ENCODE measurements at places on chromosomes 1 and 21.

DNA sequence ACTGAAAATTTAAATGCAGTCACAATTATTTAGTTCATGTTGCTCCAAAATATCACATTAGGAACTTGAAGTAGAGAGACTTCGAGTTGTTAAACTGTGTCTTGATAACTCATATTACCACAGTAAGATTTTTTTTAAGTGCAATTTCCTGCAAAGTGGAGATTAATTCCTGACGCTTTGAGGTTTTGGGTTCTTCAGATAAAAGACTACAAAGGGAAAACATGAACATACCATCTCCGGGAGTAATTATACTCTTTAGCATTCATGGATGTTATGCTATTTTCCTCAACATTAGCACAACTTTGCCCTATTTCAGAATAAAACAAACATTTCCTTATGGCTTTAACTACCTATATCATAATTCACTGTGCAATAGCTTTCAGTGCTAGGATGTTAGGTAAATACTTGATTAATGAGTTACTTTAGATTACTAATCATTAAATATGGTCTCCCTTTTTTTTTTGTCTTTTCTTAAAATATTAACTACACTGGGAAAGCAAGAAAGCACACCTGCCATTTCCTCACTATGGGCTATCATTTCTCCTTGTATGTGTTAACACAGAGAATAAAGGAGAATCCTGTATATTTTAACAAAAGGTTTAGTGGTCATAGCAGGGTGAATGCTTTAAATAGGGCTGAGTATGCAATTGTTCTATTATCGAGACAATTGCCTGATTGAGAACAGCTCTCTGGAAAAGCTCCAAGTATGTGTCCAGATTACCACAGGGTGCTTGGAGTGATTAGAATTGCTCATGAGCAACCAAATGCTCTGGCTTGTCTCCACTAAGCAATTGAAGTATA is 252.5 kb upstream of the C1orf105 start:
- DNase-seq: no peak

DNA sequence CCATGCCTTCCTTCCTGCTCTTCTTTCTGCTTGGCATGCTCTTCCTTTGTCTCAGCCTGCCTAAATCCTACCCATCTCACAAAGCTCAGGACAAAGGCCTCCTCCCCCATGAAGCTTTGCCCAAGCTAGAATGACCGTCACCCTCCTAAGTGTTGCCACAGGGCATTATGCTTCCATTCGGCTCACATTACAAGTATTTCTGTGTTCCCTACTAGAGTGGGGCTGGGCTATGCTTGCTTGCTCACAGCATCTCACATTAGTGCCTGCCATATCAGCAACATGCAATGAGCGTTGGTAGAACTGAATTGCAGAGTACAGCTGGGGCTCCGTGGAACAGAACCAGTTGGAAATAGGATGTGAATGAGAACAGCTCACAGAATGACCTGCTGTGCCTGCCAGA is 82.8 kb downstream of the CD58 start:
- DNase-seq: no peak

DNA sequence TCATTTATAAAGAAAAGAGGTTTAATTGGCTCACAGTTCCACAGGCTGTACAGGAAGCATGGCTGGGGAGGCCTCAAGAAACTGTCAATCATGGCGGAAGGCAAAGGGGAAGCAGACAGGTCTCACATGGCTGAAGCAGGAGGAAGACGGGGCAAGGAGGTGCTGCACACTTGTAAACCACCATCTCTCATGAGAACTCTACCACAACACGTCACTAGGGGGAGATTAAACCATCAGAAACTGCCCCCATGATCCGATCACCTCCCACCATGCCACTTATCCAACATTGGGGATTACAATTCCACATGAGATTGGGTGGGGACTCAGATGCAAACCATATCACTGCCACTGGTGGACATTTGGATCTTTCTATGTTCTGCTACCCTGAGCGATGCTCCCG is 351.4 kb downstream of the NPHP4 start:
- no peak for DNase-seq

DNA sequence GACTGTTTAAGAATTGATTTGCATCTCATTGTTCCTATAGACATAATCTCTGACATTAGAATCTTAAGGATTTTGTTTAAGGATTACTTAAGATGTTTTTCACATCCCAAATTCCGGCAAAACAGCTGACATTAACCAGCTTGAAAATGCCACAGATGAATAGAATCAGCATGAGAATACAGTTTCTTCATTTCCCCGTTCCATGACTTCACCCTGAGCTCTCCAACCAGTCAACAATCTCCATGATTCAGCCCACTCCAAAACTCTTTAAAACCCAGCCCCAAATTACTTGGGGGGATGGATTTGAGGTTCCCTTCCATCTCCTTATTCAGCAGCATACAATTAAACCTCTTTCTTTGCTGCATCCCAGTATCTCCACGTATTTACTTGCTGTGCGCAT is 201.0 kb downstream of the LYPLAL1 start:
- no peak for DNase-seq

GRCh38 chr1:107357376-107357775 is 216.5 kb downstream of the NTNG1 start:
- DNase-seq: no peak

GRCh38 chr1:238530209-238530851 is 639.6 kb upstream of the ZP4 start:
- DNase-seq: no peak

DNA sequence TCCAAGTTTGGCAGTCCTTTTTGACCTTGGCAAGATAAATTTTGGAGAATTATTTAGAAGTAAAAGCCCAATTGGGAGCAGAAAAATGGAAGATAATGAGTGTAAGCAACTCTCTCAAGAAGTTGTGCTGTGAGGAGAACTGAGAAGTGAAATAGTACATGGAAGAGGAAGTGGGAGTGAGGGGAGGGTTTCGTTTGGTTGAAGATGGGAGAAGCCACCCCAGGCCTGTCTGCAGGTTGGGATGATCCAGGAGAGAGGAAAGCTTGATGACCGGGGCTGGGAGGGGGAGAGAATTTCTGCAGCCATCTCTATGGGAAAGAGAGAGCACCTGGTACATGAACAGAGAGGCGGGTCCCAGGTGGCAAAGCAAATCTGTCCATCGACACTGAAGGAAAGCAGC is 8.6 kb upstream of the RCAN1 start:
- DNase-seq: no peak

DNA sequence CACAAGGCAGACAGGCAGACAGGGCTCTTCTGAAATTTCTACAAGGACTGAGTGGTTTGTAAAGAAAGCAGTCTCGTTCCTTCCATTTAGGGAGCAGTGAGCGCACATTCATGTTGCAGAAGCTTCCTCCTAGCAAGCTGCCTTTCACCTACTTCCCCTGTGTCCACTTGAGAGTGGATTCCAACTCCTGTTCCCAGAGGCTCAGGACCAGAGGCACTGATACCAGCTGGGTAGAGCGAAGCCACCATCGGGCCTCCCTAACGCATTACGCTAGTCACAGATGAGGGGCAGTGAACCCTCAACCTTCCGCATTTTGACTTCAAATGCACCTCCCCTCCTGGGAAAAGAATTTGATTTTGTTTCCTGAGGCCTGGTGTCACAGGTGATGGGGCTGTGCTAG is 215.8 kb downstream of the SIPA1L2 start:
- DNase-seq: no peak

DNA sequence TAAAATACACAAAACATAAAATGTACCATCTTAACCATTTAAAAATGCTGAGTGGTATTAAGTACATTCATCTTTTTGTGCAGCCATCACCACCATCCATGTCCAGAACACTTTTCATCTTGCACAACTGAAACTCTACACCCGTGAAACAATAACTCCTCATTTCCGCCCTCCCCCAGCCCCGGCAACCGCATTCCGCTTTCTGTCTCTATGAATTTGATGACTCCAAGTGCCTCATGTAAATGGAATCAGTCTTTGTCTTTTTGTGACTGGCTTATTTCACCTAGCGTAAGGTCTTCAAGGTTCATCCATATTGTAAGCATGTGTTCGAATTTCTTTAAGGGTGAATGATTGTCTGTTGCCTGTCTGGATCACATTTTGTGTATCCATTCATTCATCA is 37.2 kb downstream of the SCCPDH start:
- DNase-seq: no peak

DNA sequence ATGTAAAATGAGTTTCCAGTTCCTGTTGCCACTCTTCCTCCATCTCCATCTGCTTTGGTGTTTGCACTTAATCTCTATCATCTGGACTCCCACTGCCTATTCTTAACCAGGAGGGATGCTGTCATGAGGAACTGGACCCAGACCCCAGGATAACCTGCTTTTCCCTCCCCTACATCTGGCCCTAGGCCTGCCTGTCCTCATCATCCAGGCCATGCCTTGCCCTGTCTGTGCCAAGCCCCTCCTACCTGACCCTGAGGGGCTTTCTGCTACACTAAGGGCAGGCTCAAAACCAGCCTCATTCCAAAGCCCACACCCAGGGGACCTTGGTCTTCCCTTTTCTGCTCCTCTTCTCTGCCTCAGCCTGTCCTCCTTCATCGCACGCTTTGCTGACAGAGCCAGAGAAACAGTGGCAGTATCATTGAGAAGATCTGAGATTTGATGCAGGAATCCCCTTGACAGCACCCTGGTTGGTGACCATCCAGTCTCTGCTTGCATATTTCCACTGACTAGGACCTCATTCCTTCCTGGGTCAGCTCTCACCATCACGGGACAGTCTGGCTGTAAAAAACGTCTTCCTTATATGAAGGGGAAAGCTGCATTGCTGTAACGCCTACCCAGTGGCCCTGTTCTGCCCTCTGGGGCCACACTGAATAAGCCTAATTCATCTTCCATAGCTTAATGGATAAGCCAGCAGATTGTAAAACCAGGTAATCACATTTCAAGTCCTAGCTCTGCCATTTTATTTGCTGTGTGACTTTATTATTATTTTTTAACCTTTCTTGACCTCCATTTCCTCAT is 38.8 kb downstream of the PLXNA2 start:
- no peak for DNase-seq

DNA sequence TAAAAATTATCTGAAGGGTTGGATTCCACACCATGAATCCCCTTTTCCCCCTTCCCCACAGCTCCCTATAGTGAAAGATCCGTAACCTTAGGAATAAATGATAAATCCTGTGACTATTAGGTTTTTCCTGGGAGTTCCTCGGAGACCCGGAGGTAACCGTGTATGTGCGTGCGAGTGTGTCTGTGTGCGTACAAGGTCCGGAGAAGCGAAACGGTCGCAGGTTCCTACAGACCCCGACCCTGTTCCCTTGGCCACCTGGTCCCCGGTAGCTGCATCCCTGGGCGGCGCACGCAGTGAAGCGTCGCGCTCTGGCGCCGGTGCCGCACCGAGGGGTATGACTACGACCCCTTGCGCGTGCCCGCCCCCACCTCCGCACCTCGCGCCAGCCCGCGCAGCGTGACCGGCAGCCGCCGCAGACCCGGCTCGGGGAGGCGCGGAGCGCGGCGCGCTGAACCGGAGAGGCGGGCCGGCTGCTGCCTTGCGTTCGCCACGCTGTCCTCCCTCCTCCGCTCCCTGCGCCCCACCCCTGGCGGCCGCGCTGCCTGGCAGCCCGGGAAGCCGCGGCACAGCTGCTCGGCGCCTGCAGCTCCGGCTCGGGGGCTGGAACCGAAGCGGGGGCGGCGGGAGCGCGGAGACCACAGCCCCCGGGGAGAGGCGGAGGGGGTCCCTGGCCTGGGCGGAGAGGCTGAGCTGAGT is at the start of gene AK5:
Gene AK5 (plus strand): TSS at position 529 of the 696 bp plus-strand sequence. CDS start 295 bp downstream, outside the sequence.
- peak; percentile 30 for DNase-seq

DNA sequence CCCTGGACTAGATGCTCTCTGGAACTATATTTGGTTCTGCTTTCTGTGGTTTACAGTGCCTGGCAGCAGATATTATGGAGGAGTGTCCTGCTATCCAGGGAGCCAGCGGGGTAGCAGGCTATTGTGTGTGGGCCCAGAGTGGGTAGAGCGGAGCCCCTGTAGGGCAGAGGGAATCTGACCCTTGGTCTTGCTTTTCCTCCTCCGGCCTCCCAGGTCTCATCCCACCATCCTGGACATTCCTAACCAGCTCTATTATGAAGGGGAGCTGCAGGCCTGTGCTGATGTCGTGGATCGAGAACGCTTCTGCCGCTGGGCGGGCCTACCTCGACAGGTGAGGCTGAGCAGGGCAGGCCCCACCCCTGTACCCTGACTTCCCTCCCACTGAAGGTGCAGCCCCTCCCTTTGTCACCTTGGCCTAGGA is 9.1 kb downstream of the RHOC start:
- DNase-seq: no peak

- DNase-seq: peak; percentile 40
Observed at GRCh38 chr1:172845371-172845770, 186.5 kb downstream of the FASLG start.

DNA sequence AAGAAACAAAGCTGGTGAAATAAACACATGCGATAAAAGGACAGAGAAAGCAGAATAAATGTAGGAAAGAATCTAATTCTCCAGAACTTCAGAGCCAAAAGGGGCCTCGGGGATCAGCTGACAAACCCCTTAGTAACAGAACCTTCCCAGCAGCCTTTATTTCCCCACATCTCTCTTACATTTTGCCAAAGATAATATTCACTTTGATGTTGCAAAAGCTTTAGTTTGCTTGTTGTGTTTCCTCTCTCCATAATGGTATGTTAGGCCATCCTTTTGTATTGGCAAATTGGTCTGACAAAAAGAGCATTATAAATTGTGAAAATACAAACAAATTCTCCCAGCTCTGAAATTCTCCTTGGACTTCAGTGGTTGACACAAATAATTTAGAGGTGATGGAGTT is 54.9 kb downstream of the OPTC start:
- DNase-seq: no peak

DNA sequence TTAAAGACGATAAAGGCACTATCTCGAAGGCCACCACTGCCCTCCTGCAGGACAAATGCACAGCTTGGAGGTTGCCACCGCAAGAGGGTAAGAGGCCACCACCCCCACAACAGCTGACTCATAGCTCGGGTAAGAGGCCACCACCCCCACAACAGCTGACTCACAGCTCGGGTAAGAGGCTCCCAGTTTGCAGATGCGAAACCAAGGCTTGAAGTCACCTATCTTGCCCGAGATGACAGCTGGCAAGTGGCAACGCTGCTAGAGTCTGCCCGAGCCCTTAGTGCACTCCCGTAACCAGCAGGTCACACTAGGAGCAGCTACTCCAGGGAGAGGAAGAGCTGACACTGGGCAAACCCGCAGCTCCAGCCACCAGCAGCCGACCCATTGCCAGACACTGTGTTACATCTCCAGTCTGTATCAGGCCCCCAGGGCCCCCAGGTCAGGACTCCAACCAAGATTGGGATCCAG is 17.1 kb upstream of the SPSB1 start:
- peak; percentile 55 for DNase-seq

DNA sequence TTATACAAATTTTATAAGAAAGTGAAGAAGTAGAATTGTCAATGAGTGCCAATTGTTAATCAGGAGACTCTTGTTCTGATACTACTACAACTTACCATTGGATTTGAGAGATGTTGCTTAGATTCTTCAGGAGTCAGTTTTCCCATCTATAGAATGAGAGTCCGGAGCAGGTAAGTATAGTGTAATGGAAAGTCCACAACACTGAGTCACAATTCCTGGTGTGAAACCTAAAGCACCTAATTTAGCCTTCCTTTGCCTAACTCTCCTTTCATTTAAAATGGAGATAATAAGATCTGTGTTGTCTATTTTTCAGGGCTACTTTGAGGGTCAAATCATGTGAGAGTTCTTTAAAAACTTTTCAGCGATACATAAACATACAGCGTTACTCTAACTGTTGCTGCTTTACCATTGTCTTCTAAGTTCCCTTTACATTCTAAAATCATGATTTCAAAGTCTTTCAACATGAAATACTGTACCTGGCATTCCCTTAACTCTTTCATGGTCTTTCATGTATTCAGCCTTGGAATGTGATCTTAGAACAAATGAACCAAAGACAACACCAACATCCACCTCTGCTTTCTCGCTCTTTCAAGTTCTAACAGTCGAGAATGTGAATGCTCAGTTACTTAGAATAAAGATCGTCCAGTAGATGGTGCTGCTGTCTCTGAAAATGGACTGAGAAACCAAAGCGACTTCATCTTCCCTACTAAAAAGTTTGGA is 90.9 kb downstream of the SLC30A10 start:
- no peak for DNase-seq

Data from stimulated activated CD8-positive, alpha-beta memory T cell treated with anti-CD3 and anti-CD28 coated beads, Interleukin-12 subunit alpha, Interleukin-12 subunit beta, amount 100 ng/mL, for 4 hours (primary cell).